ENCODE measurements at places on chromosomes 3 and 15. TPM values are rescaled to one million over a fixed set of nuclear protein-coding genes. Genes with fewer than 3 reads are reported as not detected.

DNA sequence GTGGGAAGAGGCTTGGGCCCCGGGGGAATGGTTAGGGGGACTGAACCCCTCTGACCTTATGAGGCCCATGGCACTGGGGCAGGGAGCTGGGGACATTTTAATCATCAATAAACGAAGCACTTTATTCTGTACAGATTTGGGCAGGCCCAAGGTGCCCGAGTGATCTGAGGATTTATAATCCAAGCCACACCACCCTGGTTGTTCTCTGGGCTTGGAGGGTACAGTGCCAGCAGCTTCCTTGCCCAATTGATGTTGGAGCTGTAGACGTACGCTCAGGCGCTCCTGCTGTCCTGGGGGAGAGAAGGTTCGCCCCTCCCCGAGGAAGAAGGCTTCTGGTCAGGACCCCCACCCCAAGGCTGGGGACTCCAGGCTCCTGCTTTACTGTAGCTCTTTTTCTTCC is 12.5 kb downstream of the ZBTB47 start:
- no peak for DNase-seq

DNA sequence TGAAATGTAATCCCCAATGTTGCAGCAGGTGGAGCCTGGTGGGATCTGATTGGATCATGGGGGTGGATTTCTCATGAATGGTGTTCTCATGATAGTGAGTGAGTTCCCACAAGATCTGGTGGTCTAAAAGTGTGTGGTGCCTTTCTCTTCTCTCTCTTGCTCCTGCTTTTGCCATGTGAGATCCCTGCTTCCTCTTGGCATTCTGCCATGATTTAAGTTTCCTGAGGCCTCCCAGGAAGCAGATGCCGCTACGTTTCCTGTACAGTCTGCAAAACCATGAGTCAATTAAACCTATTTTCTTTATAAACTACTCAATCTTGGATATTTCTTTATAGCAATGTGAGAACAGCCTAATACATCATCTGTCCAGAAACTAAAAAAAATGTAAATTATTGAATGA is 298.3 kb downstream of the MEX3B start:
- no peak for DNase-seq

GRCh38 chr3:121748680-121749275 is 763 bp downstream of the GOLGB1 start:
- no peak for DNase-seq

DNA sequence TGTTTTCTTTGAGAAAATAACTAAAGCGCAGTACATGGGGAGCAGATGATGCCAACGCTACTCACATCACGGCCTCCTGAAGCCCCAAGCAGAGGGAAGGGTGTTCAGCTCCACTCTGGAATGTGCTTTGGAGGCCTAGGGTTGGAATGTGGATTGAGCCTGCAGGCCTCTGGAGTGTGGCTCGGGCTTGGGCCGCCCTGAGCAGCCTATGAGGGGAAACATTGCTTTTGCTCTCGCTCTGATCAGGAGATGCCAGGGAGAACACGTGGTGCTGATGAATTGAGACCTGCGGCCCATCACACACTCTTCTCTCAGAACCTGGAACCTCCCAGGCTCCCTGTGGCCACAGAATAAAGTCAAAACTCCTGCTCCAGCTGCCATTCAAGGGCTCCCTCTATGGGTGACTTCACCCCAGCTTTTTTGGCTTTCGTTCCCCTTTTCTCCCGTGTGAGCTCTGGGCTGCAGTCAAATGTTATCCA is 23.3 kb downstream of the CCDC13 start:
- no peak for DNase-seq

DNA sequence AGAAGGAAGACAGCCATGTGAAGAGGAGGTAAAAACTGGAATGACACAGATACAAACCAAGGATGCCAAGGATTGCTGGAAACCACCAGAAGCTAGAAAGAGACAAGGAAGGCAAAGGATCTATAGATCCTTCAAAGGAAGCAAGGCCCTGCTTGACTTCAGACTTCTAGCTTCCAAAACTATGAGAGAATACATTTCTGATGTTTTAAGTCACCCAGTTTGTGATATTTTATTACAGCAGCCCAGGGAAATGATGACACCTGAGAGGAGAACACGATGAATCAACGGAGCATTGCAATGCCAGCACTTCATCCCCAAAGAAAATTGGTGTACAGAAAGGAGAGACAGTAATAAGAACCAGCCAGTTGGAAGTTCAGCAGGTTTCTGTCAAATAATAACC is 116.3 kb downstream of the MAGI1 start:
- DNase-seq, result no peak

DNA sequence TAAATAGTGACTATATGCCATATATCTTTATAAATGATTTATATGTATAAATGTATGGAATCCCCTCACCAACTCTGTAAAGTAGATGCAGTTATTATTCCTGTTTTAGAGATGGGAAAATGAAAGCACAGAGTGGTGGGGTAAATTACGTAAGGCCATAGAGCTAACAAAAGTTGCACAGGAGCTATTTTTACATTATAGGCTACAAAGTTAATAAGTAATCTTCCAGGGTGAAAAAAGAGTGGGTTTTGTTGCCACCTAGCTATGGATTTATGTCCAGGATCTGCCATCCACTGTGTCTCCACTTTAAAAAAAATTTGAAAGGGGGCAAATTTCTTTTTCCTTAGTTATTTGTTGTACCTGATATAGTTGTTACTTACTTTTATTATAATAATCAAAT is 235.7 kb downstream of the MCTP2 start:
- DNase-seq, result no peak

DNA sequence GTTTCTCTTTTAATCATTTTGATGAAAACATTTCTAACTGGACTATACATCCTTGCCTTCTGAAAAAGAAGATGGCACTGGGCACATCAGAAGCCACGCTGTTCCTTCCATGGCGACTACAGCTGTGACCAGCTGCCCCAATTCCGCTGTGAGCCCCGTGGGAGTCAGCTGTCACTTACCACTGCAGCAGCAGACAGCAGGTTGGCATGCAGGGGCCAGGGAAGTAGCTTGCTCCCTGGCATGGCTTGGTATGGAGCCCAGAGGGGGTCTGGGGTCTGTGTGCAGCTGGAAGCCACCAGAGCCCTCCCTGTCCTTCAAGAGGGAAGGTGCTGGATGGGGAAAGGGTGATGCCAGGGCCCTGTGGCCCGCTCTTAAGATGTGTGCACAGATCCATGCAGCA is 4.5 kb upstream of the ZXDC start:
- DNase-seq, result no peak

DNA sequence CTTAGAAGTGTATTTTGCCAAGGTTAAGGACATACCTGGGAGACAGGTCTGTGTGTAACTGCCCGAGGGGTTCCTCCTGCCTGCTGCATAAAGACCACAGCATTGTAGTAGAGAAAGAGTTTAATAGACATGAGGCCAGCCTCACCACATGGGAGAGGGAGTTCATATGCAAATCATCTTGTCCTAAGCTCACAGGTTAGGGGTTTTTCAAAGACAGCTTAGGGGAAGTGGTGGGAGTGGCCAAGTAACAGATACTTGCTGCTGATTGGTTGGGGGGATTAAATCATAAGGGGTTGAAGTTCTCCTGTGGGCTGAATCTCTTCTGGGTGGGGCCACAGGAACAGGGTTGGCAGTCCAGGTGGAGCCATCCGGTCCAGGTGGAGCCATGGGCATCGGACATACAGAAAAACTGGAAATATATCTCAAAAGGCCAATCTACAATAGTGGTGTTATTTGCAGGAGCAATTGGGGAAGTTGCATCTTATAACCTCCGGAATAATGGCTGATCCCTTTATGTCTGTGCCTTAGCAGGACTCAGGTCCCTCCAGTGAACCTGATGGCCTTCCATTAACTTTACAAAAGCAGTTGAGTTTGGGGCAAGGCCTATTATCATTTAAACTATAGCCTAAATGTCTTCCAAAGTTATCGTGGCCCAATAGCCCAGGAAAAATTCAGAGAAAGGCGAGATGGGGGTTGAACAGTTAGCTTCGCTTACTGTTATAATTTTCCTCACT is 86.0 kb upstream of the MFGE8 start:
- DNase-seq, result no peak

GRCh38 chr15:58934521-58934920 is 1.0 kb upstream of the SLTM start:
- DNase-seq, result no peak

GRCh38 chr3:73591286-73591800 is 33.4 kb downstream of the PDZRN3 start:
- peak; percentile 87 for DNase-seq

DNA sequence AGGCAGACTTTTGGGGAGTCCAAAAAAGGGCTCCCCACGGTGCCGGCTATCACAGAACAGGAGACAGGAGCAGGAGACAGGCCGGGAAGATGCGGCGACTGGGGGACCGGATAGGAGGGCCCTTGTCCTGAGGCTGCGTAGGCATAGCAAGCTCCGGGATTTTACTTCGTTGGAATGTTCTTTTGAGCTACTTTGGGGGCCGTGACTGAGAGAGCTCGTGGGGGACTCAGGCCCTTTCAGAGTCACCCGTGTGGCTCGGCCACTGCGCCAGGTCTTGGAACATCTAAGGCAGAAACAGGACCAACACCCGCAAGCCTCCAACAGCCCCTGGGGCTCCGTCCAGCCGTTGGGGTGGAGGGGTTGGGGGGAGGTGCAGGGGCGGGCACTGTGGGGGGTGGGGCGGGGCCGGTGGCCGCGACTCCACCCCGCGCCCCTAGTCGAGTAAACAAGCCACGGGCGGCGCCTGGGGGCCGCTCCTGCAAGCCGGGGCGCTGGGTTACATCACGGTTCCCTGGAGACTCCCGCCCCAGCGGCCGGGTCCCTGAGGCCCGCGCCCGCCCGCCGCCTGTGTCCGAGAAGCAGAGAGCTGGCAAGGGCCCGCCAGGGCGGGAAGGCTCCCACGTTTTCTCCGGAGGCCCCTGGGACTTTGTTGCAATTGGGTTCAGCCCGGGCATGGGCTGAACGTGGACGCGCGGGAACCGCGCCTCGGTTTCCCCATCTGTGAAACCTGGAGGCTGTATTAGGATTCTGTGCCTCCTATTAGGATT is 23.3 kb upstream of the C15orf39 start:
- DNase-seq, result no peak

DNA sequence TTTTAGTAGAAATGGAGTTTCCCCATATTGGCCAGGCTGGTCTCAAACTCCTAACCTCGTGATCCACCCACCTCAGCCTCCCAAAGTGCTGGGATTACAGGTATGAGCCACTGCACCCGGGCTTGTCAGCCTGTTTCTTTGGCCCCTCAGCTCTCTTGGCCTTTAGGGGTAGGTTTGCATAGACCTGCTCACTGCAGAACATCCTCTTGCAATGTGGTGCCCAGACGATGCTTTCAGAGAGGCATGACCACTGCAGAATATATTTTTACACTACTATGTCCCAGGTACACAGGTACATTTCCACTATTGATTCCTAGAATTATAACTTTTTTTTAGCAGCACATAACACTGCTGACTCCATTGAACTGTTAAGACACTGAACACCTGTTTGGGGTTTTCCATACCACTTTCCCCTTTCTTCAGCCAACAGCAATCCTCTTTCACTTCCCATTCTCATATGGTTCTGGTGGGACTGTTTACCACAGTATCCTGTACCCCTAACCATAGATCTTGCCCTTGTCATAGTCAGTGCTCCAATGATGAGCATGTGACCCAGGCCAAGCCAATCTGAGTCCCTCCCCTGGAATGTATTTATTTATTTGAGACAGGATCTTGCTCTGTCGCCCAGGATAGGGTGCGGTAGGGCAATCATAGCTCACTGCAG is 21.1 kb downstream of the CCDC32 start:
- no peak for DNase-seq

- DNase-seq, result no peak
Observed at GRCh38 chr3:39809181-39809994, at the start of gene MYRIP. MYRIP (plus strand) TSS chr3:39809609; CDS start chr3:39900817, 91,208 bp downstream.

- DNase-seq, result no peak
Observed at GRCh38 chr3:10933021-10933420, 59.5 kb upstream of the SLC6A1 start.

GRCh38 chr15:96515371-96515770 is 184.9 kb downstream of the NR2F2 start:
- no peak for DNase-seq

DNA sequence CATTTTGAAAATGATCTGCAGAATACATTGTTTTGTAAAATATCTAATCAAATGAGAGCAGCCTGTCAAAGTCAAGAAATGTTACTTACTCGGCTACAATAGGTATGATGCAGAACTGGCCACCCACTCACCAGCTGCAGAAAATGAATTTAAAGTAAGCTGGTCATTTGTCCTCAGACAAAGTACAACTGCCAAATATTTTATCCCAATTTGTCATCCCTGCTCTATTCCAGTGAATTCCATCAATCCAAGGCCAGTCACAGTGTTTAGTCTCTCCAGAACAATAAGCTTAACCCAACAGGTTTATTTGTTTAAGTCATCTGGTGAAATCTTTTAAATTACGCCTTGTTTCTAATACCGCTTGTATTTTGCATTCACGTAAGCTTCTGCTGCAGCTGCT is 46.6 kb upstream of the TCF12 start:
- DNase-seq, result no peak

DNA sequence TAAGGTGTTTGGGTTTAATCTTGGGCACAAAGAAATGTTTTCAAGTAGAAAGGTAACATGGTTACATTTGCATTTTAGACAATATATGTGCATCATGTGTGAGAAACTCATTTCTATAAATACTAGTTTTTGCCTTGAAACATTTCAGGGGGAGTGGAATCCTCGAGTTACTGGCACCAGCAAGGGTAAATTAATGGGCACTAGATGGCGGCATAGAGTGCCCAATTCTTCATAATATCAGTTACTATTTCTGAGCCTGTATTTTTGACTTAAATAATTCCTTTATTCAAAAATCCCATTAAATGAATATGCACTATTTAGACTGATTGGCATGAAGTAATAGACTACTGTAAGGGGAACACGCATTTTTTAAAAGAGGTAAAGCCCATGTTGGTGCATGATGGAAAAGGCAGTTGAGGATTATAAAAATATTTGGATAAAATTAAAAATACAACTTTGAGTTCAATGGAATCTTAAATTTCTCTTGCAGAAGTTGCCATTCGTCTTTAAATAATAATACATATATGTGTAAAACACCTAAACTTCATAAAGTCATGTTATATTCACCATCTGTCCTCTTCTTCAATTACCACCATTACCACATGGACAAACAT is 106.3 kb downstream of the ZBTB20 start:
- DNase-seq, result no peak

DNA sequence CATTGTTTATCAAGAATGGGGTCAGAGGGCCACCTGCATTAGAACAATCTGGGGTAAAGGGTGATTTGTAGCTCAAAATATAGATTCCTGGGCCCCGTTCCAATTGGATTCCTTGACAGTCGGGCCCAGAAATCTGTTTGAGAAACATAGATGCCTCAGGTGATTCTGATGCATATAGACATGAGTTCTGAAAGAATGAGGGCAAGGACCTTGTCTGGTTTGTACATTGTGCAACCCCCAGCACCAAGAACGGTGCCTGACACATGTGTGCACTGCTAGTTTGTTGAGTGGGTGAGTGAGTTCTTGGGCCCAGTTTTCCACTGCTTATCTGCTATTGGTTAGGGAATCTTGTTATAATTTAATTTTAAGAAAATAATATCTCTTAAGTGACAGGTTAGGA is 16.6 kb downstream of the CRYBG3 start:
- DNase-seq, result no peak

- no peak for DNase-seq
Observed at GRCh38 chr3:191139736-191140135, 59.3 kb upstream of the OSTN start.

GRCh38 chr3:15542614-15543013 is 21.1 kb upstream of the COLQ start:
- DNase-seq, result no peak

Gene C3orf85
- not detected for total RNA-seq

Gene ZNF654
- total RNA-seq, result 30.3 TPM

Gene ADIPOQ
- total RNA-seq, result 86.7 TPM

Gene SH2D7
- not detected for total RNA-seq

Gene TLR9
- not detected for total RNA-seq

Gene SIDT1
- 4.4 TPM for total RNA-seq

Gene CHRNA7
- total RNA-seq, result 1.6 TPM

Gene PSTPIP1
- 4.3 TPM for total RNA-seq

Gene CCDC39
- not detected for total RNA-seq

Gene KIAA1143
- total RNA-seq, result 18.3 TPM
